ENCODE measurements at places on chromosomes 16 and 17. TPM values are rescaled to one million over a fixed set of nuclear protein-coding genes. Genes with fewer than 3 reads are reported as not detected.

PRSS22 gene
- 0.40 TPM for total RNA-seq

QPRT gene
- 175 TPM for total RNA-seq

RHBDL1 gene
- 2.1 TPM for total RNA-seq

TMC8 gene
- not detected for total RNA-seq

NTN1 gene
- 0.78 TPM for total RNA-seq

CACNG4 gene
- 0.26 TPM for total RNA-seq

PNMT gene
- not detected for total RNA-seq

KRTAP9-2 gene
- not detected for total RNA-seq

DPEP1 gene
- 0.26 TPM for total RNA-seq

KRTAP17-1 gene
- not detected for total RNA-seq

SNAI3 gene
- not detected for total RNA-seq

MKS1 gene
- 8.1 TPM for total RNA-seq

TEKT1 gene
- total RNA-seq: not detected

OSGIN1 gene
- 4.1 TPM for total RNA-seq

MYH8 gene
- not detected for total RNA-seq

PTGES3L gene
- 0.52 TPM for total RNA-seq

THOC6 gene
- total RNA-seq: 33.4 TPM

CEMP1 gene
- not detected for total RNA-seq

DNAAF8 gene
- total RNA-seq: 0.08 TPM

LRRC37A3 gene
- 2.7 TPM for total RNA-seq

MYH1 gene
- not detected for total RNA-seq

NXN gene
- total RNA-seq: 61.2 TPM
